ENCODE measurements at places on chromosomes 12 and 14. TPM values are rescaled to one million over a fixed set of nuclear protein-coding genes. Genes with fewer than 3 reads are reported as not detected.

The FAM90A1 gene
- not detected for total RNA-seq

The EXD2 gene
- total RNA-seq: 12.6 TPM

The CARMIL3 gene
- 110 TPM for total RNA-seq

The OR9K2 gene
- not detected for total RNA-seq

The SUDS3 gene
- 55.0 TPM for total RNA-seq

The PRIMA1 gene
- not detected for total RNA-seq

The RNASE3 gene
- not detected for total RNA-seq

The PMCH gene
- not detected for total RNA-seq

The BCL11B gene
- total RNA-seq: not detected

The CACNA1C gene
- total RNA-seq: not detected

The KRT79 gene
- not detected for total RNA-seq

GRCh38 chr12:77813558-77813957, 17.1 kb upstream of the NAV3 start:
- no peak for DNase-seq

- DNase-seq: no peak
Observed at GRCh38 chr12:19978193-19978592, 390.1 kb upstream of the PDE3A start.

- DNase-seq: no peak
Observed at GRCh38 chr14:42421377-42422078, 814.9 kb downstream of the LRFN5 start.

DNA sequence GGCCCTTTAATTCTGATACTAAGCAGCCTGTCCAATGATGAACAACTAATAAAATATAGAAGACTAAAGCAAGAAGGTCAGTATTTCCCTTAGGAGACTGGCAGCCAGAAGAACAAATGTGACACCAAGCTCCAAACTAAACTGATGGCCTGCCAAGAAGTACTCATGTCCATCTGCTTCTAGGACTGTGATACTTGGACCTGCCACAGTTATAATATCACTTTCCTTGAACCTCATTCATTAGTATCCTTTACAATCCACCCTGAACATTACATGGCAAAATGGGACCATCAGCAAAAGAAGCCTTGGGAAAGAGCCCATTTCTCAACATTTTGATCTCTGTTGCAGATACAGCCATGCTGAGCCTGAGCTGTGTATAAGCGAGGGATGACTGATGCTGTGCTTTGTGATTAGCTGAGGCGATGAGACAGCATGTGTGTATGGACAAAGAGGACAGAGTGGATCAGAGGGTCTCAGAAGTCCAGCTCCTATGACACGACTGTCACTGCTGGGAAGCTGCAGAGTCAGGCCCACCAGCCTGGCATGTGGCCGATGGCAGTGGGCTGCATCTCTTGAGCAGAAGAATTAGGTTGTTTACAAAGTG, 73.9 kb downstream of the TGFB3 start:
- DNase-seq: no peak

DNA sequence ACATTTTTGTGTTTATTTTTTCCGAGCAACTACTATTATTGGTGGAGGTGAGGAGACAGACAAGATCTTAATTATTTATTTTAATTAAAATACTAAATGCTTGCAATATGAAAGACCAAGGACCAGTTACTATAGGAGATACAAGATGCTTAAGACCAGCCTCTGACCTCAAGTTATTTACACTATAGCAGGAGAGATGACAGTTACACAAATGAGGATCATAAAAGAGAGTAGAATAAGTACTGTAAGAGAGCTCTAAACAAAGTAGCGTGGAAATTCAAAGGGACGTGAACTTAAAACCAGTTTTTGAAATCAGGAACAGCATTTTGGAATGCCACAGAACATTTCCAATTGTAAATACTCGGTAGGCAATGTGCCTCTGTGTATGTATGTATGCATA, 128.0 kb upstream of the ATF1 start:
- DNase-seq: no peak

GRCh38 chr12:72453066-72453465, 180.9 kb downstream of the TRHDE start:
- DNase-seq: no peak

GRCh38 chr12:130086797-130087196, 75.5 kb upstream of the FZD10 start:
- no peak for DNase-seq

GRCh38 chr12:116600959-116601918, 42.1 kb downstream of the MAP1LC3B2 start:
- DNase-seq: no peak

DNA sequence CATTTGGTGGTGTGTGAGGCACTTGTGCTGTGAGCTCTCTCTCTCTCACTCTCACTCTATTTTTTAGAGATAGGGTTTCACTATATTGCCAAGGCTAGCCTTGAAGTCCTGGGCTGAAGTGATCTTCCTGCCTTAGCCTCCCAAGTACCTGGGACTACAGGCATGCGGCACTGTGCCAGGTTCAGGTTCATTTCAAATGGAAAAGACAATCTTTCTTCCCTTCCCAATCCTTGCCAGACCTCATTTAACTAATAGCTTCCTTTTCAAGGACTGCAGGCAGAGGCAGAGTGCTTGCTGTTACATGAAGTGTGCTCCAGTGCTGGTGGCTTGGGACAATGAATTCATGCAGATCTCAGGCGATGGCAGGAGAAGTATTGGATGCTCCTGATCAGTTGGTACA, 73.2 kb upstream of the BICD1 start:
- DNase-seq: no peak

GRCh38 chr12:132529906-132530305, 40.0 kb downstream of the FBRSL1 start:
- DNase-seq: no peak

- DNase-seq: no peak
Observed at GRCh38 chr12:95480230-95480629, 6.3 kb downstream of the METAP2 start.

DNA sequence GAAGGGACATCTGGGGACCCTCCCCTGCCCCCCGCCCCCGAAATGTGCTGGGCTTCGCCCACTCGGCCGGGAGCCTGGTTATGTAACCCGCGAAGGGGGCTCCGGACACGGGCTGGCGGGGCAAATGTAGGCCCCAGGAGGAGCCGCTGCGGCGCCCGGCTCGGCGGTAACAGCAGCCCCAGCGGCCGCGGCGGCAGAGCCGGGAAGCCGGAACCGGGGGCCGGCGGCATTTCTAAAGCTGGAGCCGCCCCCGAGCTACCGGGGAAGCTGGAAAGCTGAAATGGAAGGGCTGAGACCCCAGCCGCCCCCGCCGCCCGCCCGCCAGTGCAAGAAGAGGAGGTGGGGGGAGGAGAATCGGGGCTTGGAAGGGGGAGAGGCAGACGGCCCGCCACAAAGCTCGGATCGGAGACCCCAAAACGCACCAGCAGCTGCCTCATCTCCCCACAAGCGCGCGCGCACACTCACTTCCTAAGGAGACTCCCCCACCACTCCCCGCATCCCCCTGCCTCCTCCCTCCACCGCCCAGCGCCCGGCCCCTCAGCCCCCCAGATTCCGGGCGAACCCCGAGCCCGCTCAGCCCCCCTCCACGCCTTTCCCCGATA, 1.5 kb downstream of the KDM2B start:
- peak; percentile 79 for DNase-seq

DNA sequence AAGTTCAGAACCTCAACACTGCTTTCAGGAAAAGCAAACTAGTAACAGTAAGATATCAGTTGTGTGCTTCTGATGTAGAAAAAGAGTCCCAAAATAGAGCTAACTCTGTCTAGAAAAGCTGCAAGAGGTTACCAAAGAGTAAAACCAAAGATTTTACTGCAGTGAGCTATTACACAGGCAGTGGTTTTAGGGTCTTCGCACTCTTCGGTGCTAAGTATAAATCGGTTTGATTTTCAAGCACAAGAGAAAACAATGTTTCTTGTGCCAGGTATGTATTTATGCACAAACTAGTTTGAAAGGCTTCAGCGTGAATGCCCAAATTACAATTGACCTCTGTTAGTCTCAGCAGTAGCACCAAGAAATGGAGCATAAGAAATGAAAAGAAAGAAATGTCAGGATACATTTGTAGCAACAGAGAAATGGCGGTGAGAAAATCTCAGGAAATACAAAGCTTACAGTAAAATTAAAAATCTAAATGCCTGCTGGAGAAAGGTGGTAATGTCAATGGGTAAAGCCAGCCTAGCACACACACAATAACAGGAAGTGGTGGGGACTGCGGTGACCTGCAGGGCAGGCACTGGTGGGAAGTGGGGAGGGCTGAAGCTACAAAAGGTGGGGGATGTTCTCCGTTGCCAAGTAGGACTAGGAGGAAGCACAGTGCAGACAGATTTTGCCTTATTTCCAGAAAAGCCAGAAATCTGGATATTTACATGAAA, 18.0 kb upstream of the DYRK2 start:
- DNase-seq: peak; percentile 61

GRCh38 chr14:73846947-73847346, 4.7 kb upstream of the PTGR2 start:
- no peak for DNase-seq

DNA sequence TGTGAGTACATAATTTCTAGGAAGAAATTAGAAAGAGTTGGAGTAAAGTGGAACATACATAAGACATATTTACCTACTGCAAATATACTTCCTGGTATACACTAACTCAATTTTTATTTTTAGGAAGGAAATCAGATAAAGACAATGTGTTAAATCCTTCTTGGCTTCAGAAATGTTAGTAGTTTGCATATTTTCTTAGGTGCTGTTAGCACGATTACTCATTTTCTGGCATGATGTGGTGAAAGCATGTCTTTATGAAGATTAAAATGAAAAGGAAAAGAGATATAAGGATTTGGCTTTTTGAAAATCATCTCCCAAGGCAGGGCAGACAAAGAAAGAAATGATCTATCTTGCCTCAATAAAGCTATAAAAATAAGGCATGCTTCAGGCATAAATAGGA, 287.6 kb upstream of the E2F7 start:
- DNase-seq: no peak

DNA sequence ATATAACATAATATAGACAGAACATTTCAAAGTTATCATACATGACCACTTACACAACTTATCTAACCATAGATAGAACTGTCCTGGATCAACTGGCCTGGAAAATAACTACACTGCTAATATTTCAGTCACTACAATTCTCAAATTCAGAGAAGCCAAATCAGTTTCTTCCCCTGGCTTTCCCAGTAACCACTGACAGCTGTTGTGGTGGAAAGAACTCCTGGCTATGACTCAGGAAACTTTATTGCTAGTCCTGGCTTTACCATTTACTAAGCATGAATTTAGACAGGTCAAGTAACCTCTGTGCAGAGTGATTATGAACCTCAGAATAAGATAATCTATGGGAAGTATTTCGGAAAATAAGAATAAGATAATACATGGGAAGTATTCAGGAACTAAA, 244.9 kb upstream of the DIO2 start:
- no peak for DNase-seq

DNA sequence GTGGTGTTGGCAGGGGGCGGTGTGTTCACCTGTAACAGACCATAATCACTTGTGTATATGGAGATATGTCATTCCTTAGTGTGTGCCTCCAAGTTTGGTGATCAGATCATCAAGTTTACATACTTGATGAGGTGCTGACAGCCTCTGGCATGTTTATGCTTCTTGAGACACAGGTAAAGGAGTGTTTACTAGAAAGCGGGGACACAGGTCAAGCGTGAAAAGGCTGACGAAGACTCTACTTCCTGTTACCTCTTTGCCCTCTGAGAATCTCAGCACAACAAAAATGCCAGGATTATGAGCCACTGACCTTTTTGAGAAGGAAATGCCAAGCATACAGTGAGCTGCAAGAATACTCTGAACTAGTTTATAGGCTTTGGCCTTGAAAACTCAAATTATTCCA, 29.6 kb downstream of the PRDM4 start:
- no peak for DNase-seq

DNA sequence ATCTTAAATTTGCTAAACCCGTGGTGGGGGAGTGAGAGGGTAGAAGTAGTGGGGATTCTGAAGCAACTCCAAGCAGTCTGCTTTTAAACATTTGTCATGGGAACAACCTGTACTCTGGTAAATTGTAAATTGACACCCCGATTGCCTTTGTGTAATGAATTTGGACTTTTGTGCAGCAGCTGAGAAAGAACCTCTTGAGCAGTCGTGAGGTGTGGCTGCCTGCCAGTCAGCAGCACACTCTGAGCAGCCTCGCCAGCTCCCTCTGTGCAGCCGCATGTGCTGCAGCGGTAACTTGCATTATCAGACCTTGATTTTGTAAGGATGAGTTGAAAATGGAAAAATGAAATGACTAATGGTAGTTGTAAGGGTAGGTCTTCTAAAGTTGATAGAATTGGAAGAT, 74.3 kb downstream of the SUSD6 start:
- DNase-seq: no peak

DNA sequence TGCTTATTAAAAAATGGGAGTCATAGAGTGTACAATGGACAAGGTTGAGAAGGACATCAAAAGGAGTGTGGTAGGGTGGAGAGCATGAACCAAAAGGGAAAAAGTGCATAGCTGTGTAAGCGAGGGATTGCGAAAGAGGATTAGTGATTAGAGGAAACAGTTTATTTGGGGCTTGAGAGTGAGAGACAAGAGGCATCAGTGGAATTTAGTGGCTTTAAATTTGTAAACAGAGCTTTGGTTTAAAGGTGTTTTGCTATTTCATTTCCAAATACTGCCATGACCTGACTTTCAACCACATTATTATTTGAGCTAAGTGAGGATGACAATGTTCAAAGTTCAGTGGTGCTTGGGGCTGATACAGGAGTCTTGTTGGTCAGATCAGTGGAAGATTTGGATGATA, 53.4 kb downstream of the SLC16A7 start:
- no peak for DNase-seq

DNA sequence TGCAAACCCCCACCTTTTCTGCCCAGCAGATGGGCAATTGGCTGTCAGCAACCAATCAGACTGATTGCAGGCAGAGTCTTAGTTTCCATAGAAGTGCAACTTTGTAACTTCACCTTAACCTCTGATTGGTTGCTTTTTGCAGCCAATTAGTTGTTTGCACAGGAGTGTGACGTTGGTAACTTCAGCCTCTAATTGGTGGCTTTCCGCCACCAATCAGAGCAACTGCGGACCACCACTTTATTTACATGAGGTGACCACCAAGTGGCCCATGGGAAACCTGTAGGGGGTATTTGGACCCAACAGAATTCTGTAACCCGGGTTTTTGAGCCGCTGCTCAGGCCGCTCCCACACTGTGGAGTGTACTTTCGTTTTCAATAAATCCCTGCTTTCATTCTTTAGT, 32.3 kb downstream of the CDKN1B start:
- no peak for DNase-seq

- no peak for DNase-seq
Observed at GRCh38 chr14:103118663-103119404, 4.4 kb upstream of the TNFAIP2 start.

GRCh38 chr14:56587701-56588100, 8.1 kb downstream of the TMEM260 start:
- no peak for DNase-seq

DNA sequence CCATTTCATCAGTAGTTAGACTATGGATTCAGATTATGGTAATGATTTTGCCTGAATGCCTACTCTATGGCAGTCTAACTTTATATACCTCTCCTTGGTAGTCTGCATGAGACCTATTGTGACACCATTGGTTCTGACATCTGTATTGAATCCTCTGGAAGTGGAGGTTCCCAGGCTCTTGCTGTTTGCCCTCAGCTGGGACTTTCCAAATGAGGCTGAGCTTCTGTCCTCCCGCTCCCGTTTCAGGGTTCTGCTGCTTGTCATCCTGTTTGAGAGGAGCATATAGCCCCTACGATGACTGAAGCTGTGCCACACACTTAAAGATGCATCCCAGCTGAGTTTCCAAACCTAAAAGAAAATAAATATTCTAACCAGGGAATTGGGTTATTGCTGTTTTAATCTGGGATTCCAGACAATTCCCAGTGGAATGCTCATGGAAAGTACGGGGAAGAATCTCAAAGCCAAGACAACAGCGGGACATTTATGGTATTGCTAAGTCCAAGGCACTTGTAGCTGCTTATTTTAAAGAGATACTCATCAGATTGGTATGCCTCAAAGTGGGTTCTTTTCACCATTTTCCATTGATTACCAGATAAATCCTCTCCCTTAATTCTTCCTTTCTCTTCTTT, 105.9 kb downstream of the ETV6 start:
- no peak for DNase-seq
